Urinary bladder (tissue), 4 donors: ENCODE measurements at places on chromosomes 2 and 18. TPM values are rescaled to one million over a fixed set of nuclear protein-coding genes. Genes with fewer than 3 reads are reported as not detected.

GRCh38 chr2:152443771-152444170, 108.8 kb downstream of the FMNL2 start:
- no peak for DNase-seq

- DNase-seq: no peak
Measured at GRCh38 chr2:238099714-238100048, 459 bp upstream of the ESPNL start.

GRCh38 chr2:20436716-20437470, 10.0 kb upstream of the RHOB start:
- DNase-seq: no peak

DNA sequence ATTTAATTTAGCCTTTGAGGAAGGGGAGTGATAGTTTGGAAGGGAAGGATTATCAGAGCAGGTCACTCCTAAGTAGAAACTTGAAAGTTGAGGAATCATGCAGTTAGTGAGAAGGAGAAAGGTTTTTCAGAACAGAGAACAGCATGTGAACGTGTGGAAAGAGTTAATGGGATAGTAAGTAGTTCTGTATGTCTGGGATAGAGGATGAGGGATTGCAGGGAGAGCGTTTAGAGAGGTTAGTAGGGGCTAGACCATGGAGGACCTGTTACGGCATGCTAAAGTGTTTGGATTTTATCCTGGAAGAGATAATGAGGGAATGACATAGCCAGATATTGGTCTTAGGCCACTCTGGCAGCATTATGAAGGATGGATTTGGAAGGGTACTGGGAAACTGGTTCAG, 1.8 kb downstream of the ZNF512 start:
- DNase-seq: no peak

- no peak for DNase-seq
Measured at GRCh38 chr2:143117225-143117624, 12.0 kb upstream of the ARHGAP15 start.

DNA sequence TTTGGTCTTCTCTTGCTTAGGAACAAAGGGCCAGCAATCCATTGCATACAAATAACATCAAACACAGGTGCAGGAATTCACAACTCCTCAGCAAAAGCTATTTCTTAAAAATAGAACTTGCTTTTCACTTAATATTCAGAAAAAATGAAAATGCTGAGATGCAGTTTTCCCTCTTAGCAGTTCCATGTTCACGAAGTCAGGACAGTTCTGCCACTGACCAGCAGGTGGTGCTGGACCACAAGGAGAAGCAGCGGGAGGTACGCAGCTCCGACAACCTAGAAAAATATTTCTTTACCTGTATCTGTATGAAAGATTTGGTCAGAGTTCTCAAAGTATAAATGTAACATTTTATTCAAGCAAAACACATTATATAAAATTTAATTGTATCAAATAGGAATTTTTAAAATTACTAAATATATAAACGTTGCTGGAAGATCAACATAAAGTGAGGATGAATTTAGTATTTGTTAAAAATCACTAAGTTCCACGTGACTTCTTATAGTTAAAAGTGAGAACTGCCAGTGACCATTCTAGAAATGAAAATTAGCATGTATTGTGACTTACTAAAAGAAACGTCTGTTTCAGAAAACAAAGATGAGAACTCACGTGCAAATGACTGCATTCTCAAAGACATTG, 48.8 kb downstream of the ADNP2 start:
- DNase-seq: no peak

ITPRID2 gene
- 166 TPM for total RNA-seq

- no peak for DNase-seq
Measured at GRCh38 chr18:9537677-9538076, 62.4 kb downstream of the RALBP1 start.

KCNIP3 gene
- 6.1 TPM for total RNA-seq

GRCh38 chr2:155309483-155309882, 611.0 kb downstream of the KCNJ3 start:
- no peak for DNase-seq

DNA sequence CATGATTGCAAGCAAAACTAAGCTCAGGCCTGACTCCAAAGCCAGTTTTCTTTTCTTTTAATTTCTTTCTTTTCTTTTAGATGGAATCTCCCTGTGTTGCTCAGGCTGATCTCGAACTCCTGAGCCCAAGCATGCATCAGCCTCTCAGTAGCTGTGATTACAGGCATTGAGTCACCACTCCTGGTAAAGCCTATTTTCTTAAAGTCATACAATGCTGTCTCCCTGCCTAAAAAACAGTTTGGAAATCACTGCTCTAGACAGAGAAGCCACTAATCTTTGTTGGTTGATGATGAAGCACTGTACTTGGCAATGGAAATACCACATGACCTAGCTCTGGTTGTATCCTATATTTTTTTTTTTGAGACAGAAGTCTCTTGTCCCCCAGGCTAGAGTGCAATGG, 33.1 kb upstream of the ZNF532 start:
- no peak for DNase-seq

TRIB2 gene
- total RNA-seq: 51.3 TPM

ECEL1 gene
- 0.21 TPM for total RNA-seq

DNA sequence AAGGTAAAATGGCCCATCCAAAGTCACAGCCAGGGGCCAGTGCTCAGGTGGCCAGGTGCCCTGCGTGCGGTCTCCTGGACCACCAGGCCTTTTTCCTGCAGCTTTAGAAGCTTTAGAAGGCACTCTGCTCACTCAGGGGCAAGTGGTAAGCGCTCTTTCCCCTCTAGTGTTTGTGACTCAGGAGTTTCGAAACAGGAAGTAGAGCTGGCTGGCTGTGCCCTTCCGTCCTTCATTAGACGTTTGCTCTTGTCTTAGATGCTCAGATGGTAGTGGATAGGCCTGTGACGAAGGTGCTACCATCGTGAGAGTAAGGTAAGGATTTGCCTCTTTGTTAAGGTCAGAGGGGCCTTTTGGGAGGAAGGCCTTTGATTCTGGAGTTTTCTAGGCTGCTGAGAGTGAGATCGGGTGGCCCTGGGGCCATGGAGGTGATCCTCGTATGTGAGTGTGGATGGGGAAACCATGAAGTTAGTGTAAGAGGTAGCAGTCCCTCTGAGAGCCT, at the start of gene CASP8:
CASP8 (plus strand) TSS at position 235 of the 499 bp plus-strand sequence. CDS start 5,951 bp downstream, outside the sequence.
- no peak for DNase-seq

CHAC2 gene
- 2.3 TPM for total RNA-seq

GRCh38 chr2:46929612-46930011, 14.0 kb upstream of the MCFD2 start:
- no peak for DNase-seq

UCN gene
- total RNA-seq: 1.1 TPM

GRCh38 chr2:217106650-217107014, 246.8 kb upstream of the TNP1 start:
- no peak for DNase-seq

SFT2D3 gene
- 7.2 TPM for total RNA-seq

GRCh38 chr2:39188960-39189494, 54.7 kb downstream of the CDKL4 start:
- DNase-seq: no peak

- DNase-seq: no peak
Measured at GRCh38 chr18:57869221-57869620, 66.1 kb upstream of the ATP8B1 start.

EDAR gene
- 1.7 TPM for total RNA-seq

ANKRD30B gene
- total RNA-seq: not detected

CD8A gene
- not detected for total RNA-seq

DNA sequence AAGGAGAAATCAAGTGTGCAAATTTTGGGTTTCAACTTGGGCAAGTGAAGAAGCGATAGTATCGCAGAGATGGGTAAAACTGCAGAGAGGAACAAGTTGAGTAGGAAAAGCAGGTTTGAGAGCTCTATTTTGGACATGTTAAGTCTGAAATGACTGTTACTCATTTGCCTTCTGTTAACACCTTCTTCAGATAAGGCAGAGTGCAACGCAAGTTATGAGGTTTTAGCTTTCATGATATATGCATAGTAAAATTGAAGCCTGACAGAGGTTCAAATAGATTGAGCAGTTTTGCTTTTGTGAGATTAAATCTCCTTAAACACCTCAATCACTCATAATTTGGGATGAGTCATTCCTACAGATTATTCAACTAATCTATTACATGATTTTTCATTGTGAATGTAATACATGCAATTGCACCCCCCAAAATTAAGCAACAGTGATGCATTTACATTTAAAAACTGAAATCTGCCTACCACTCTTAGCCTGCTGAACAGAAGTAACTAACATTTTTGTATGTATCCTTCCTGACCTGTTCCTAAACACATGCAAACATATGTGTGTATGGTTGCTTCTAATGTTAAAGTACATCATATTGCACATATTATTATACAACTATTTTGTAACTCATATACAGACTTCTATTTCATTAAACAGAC, 575.4 kb downstream of the ARHGAP15 start:
- no peak for DNase-seq

TMEFF2 gene
- 4.7 TPM for total RNA-seq

- DNase-seq: no peak
Measured at GRCh38 chr18:9683418-9684396, 24.4 kb upstream of the RAB31 start.

DNA sequence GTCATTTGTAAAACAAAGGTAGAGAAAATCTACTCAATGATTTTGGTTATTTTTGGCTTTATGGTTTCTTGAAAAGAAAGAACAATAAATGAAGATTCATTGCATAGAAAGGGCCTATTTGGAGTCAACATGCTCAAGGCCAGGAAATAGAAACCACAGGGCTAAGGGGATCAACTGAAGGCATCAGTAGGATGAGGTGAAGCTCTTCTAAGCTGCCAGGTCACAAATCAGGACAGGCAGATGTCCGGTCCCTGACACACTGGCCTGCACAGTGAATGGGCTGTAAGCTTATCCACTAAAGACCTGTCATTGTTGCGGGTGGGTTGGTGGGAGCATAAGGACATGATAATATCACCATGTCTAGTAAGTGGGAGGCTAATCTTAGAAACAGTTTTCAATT, 31.6 kb upstream of the RNF138 start:
- no peak for DNase-seq

DNA sequence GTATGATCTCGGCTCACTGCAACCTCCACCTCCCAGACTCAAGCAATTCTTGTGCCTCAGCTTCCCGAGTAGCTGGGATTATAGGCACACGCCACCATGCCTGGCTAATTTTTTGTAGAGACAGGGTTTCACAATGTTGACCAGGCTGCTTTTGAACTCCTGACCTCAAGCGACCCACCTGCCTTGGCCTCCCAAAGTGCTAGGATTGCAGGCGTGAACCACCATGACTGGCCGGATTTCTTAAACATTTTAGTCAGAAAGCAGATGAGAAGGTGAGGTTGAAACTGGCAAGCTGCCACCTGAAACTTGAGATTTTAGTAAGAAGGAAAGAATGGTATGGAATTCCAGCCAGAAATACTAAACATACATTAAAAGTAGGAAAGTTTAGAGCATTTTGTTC, 31.9 kb downstream of the KLHL23 start:
- no peak for DNase-seq

- DNase-seq: no peak
Measured at GRCh38 chr2:102782187-102782586, 20.4 kb downstream of the TMEM182 start.

DNA sequence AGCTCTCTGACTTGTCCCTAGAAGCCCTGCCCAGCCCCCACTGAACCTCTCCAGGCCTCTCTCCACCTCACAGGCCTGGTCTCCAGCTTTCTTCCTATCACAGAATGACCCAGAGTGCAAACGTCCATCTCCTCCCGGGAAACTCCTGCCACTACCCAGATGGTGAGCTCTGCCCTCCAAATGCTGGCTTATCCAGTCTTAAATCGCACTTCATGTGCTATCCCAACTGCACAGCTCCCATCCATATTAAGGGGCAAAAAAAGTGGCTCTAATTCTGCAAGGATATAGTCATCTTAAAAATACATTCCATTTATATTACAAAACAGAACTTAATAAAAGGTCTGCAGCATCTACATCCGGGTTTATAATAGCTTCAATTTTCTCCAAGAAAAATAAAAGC, 70.8 kb upstream of the CDC42EP3 start:
- no peak for DNase-seq

CAPN14 gene
- total RNA-seq: 0.42 TPM

GRCh38 chr2:161745866-161746614, 121.8 kb downstream of the SLC4A10 start:
- DNase-seq: no peak

AMER3 gene
- 0.42 TPM for total RNA-seq

GRCh38 chr2:73982140-73982617, 2.5 kb upstream of the TET3 start:
- no peak for DNase-seq
